ENCODE measurements at places on chromosomes 4 and X.

DNA sequence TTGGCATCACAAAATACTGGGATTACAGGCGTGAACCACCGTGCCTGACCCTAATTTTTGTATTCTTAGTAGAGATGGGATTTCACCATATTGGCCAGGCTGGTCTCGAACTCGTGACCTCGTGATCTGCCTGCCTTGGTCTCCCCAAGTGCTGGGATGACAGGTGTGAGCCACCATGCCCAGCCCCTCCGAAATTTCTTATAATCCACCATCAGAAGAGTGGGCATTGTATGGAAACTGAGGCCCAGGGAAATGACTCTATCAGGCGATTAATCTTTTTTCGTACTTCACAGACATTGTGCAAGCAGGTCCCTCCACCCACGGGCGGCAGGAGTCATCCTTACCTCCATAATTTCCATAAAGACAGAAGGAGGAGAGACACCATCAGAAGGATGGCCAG is 16.0 kb downstream of the CRLF2 start:
- DNase-seq, result no peak

GRCh38 chrX:413322-414201 is 26.9 kb upstream of the PPP2R3B start:
- DNase-seq, result no peak

DNA sequence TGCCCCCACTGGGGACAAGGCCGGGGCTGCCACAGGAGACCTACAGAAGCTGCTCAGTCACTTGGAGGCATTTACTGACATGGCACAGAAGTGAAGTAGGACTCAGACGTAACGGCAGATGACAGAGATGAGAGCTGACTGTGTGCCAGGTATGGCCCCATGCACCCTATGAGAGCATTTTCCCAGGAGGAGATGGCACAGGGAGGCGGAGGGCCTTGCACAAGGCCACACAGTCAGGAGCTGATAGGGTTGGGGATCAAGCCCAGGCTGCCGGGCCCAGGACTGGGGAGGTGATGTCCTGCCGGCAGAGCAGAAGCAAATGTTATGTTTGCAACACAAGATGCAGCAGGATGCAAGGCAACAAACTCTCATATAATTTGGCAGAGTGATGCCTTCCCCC is 34.1 kb downstream of the NAT8L start:
- no peak for DNase-seq

DNA sequence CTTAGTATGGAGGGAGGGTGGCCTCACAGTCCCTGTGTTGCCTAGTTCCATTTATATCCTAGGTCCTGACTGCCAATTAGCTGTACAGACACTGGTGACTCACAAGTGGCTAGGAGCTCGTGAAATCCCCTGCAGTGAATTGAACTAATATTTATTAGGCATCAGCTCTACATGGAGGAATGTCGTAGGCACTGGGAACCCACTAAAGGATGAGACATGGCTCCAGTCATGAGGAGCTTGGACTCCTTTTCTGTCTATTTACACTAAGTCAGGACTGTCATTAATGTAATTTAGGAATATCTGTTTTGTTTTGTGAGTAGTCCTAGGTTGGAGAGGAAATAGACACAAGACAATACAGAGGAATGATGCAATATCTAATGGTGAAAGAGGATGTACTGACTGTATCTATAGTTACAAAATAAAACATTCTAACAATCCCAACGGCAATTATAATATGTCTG is 67.7 kb downstream of the MID1IP1 start:
- DNase-seq, result no peak

DNA sequence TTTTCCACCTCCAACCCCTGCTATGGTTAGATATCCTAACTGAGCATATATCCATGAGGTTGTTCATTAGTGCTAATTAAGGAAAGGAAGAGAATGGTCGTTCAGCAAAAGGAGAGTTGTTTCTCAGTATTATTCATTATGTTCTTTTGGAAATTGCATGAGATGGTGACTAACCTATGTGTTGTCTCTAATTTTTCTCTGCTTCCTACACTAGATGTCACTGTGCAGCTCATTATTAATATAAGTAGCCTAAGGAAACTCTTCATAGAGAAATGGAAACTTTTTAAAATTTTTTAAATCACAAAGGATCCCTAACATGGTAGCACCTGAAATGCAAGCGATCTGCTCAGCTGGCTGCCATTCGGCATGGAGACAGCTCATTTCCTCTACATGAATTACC is 67.7 kb upstream of the FAM9A start:
- no peak for DNase-seq

- DNase-seq, result no peak
Measured at GRCh38 chr4:98345838-98346237, 84.7 kb downstream of the RAP1GDS1 start.

GRCh38 chr4:2069161-2069971 is 10.2 kb downstream of the NAT8L start:
- DNase-seq, result no peak

DNA sequence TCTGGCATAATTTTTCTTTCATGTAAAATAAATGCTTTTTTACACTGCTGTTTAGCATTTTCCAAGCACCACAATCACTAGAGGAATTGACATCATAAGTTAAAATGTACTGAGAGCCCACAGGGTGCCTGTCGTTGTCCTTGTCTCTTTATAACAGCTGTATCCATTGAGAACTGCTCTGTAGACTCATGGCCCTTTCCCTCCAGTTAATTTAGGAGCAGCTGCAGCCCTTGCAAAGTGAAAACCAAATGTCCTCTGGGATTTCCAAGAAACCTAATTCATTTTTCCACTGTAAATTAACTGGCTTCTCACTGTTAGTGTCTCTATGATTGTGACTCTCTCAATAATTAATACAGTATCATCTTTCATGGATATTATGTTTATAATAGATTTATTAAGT is 185.9 kb downstream of the SLC4A4 start:
- no peak for DNase-seq

DNA sequence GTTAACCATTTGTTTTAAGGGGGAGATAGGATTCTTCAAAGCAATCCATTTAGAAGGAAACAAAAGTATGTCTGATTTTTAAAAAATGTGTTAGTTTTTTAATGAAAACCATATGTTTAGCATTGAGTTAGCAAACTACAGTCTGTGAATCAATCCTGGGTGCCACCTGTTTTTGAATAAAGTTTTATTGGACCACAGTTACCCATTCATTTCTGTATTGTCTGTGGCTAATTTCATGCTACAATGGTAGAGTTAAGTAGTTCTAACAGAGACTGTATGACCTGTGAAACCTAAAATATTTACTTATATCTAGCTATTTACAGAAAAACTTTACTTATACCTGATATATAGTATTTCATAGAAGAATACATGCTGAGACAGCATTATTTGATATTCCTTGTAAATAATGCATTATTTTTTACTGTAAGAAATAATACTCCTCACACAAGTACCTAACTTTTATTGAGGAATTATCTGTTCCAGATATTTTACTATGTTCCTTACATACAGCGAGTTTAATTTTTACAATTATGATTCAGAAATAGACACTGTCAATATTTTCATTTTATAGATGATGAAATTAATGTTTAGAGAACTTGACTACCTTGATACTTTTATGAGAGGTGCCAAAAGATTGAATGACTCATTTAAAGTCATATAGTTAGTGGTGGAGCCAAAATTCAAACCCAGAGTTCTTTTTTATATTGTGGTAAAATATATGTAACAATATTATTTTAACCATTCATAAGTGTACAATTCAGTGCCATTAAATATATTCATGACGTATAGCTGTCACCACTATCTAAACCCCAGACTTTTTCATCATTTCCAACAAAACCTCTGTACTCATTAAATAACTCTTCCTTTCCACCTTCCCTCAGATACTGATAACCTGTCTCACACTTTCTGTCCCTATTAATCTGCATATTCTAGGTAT is 122.0 kb downstream of the GLUD2 start:
- DNase-seq, result no peak

DNA sequence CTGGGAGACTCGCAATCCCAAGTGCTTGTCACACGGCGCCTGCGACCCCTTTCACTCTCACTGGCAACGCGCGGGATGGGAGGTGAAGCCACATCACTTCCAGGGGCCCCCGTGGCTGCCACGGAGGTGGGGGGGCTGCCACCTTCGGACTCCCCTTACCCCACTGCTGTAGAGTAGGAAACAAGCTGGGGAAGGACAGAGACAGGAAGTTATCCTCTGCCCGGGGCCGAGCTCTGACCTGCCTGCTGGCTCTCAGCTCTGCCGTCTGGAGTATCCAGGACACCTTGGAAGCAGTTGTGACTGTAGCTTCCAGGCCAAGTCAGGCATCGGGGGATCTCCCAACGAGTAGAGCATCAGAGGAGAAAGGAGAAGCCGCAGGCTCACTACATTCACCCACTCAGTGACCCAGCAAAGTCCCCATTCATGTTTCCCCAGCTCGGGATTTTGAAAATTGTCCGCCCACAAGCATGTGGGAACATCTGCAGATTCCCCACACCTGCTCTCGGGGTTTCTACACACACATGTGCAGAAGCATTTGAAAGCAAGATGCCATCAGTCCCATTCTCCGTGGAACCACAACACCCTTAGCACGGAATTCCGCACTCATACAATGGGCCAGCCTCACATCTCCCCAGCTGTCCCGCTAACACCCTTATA is 10.8 kb downstream of the PDZD4 start:
- no peak for DNase-seq

- no peak for DNase-seq
Measured at GRCh38 chr4:41548305-41548880, 10.4 kb downstream of the LIMCH1 start.

- no peak for DNase-seq
Measured at GRCh38 chr4:52546449-52546848, 112.7 kb downstream of the USP46 start.

DNA sequence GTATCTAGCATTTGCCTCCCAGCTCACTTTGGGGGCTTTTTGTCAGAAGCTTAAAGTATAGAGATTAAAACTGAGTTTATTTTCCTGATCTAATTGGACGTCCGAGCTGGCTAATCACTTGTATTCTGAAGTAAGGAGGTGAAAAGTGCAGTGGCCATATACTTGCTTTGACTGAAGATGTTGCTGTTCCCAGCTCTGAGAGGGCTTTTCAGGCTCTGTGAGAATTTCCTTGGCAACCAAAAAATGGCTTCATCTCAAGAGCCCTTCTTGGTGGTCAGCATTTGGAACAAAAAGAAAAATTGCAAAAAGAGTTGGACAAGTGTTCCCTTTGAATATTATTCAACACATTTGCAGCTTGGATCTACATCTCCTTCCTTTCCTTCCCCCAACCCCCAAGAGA is 67.0 kb downstream of the SLC4A4 start:
- no peak for DNase-seq

DNA sequence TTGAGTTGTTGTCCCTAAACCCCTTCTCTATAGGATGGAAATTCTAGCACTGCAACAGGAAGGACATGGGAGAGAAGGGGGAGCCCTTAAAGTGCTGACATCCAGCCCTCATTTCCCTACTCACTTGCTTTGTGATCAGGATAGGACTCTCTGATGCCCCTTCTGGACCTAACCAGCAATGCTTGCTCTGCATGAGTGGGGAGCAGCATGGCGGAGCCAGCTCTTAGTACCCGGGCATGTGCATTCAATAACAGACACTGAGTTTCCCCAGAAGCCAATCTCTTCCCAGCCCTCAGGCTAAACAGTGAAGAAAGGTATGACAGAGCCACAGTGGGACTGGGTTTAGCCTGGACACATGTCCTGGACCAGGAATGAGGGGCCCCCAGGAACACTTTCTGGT is 14.0 kb downstream of the SOD3 start:
- DNase-seq, result no peak

DNA sequence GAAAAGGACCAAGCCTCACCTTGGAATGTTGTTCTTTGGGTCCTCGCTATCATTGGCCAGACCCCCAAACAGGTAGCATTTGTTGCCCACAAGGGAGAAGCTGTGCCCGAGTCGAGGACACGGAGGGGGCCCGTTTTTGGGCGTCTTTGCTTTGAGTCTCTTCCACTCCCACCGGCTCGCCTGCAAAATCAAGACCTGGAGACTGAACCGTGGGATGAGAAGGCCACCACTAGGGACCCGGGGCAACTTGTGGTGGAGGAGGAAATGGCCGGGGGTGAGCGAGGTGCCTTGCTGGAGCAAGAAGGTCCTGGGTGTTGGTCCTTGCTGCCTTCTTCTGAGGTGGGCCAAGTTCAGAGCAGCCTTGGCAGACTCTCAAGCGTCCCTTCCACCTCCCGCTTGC is 7.5 kb downstream of the HCFC1 start:
- DNase-seq, result no peak

DNA sequence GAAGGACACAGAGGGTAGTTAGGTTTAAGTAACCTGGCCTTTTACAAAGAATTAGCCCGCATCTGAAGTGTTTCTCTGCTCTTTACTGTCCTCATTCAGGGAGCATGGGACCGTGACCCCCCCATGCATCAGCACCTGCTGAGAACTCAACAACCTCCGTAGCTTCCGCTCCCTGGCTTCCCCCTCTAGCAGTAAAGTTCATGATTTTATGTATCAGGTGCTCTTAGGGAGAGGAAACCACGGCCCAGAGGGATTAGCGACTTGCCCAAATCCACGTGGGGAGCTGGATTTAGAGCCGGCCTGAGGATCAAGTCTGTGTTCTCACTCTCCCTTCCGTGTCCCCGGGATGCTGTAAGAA is 284.6 kb upstream of the GATB start:
- no peak for DNase-seq

GRCh38 chr4:8644461-8644891 is 51.9 kb downstream of the CPZ start:
- no peak for DNase-seq

DNA sequence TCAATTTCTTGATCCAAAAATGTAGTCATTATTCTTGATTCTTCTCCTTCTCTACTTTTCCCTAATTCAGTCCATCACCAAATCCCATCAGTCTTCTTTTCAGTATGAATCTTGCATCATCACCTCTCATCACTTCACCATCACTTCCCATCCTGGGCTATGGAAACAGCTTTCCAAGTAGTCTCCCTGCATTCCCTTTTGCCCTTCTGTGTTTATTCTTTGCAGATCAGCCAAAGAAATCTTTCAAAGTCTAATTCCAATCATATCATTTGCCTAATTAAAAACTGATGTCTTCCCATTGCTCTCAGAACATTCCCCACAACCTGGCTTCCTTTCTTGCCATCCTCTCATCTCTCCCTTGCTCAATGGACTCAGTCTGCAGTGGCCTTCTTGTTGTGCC is 201.7 kb upstream of the ADAMTS3 start:
- no peak for DNase-seq

GRCh38 chr4:156929386-156930105 is 42.1 kb downstream of the PDGFC start:
- no peak for DNase-seq

DNA sequence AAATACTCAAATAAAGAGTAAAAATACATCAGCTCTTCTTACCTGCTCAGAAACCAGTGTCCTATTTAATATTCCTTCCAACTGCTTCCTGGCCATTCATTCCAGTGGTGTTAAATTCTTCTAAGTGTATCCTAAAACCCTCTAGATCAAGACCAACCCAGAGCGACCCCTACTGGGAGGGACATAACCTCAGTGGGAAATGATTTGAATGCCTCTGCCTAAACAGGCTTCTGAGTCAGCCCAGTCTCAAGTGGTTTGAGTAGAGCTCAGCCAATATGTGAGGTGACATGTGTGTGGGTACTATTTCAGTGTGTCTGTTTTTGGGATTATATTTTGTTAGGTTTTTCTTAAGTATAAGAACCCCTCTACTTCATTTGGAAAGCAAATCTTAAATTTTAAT is 133.6 kb upstream of the ARHGEF9 start:
- no peak for DNase-seq

Measured in stimulated activated CD4-positive, alpha-beta T cell treated with anti-CD3 and anti-CD28 coated beads, TNF-alpha, amount 100 ng/mL, for 4 hours (primary cell).